ENCODE measurements at places on chromosomes 6 and 20. TPM values are rescaled to one million over a fixed set of nuclear protein-coding genes. Genes with fewer than 3 reads are reported as not detected.

DNA sequence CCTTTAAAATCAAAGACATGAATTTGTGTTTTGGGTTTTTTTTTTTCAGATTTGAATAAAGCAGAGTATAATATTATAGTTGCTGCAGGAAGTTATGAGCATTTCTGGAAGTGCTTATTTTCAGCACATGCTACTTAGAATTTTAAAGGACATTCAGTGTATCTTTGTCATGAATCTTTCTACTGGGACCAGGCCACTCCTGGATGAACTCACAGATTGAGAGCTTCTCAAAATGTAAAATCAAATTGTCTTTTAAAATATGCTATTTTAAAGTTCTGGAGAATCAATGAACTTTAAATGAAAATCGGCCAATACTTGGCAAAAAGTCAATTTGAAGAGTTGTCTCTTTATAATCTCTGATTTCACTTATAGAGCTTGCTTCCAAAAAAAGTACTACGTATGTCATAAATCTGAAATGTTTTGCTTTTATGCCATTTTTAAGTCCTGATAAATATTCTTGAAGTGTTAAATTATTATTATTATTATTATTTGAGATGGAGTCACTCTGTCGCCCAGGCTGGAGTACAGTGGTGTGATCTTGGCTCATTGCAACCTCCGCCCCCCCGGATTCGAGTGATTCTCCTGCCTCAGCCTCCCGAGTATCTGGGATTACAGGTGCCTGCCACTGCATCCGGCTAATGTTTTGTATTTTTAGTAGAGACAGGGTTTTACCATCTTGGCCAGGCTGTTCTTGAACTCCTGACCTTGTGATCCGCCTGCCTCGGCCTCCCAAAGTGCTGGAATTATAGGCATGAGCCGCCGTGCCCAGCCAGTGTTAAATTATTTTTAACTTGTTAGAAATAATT, 175.7 kb upstream of the AKAP12 start:
- H3K27ac ChIP-seq = no peak overlapping the region
- DNase-seq = no peak
- no peaks in the 10 kb centered on the region for H3K36me3 ChIP-seq
- H3K27me3 ChIP-seq = no peaks in the 10 kb centered on the region
- no peak overlapping the region for H3K4me3 ChIP-seq
- H3K4me1 ChIP-seq = peaks cover 10% of the 10 kb centered on the region

DNA sequence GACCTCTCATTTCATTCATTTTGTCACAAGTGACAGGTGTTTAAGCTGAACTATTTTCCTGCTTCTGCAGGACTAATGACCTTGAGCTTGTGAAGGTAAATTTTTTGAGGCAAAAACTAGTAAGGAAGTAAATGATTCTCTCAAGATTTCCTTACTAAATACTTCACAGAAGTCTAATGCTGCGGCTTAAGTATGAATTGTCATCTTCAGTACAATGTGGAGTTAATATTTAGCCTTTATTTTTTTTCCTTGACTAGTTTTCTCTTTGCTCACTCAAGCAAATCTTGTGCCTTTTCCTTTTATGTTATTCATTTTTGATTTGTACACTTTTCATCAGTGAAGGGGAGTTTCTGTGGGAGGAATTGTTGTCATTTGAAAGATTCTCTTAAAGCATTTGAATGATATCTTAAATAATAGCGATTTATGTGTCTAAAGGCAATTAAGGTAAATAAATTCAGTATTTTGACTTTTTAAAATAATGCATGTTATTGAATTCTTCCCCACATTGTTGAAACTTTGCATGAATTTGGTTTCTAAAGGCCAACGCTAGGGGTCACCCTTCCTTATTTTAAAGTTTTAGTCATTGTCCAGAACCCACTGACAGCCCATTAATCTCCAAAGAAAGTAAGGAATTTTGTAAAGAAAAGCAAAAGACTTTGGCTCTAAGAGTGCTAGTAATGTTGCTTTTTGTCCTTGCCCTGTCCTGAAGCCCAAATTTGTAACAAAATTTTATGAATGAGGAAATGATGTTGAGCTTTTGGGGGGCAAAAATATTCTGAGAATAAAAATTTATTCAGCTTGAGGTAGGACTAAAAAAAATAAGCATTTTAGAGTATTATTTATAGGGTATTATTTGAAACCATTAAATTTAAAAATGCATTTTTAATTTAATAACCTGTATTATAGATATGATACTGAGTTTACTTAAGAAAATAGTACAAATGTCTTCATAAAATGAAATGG, 157.4 kb upstream of the LAMA2 start:
- DNase-seq = no peak
- H3K4me1 ChIP-seq = no peaks in the 10 kb centered on the region
- H3K36me3 ChIP-seq = no peaks in the 10 kb centered on the region
- no peak overlapping the region for H3K4me3 ChIP-seq
- H3K27me3 ChIP-seq = no peaks in the 10 kb centered on the region

DNA sequence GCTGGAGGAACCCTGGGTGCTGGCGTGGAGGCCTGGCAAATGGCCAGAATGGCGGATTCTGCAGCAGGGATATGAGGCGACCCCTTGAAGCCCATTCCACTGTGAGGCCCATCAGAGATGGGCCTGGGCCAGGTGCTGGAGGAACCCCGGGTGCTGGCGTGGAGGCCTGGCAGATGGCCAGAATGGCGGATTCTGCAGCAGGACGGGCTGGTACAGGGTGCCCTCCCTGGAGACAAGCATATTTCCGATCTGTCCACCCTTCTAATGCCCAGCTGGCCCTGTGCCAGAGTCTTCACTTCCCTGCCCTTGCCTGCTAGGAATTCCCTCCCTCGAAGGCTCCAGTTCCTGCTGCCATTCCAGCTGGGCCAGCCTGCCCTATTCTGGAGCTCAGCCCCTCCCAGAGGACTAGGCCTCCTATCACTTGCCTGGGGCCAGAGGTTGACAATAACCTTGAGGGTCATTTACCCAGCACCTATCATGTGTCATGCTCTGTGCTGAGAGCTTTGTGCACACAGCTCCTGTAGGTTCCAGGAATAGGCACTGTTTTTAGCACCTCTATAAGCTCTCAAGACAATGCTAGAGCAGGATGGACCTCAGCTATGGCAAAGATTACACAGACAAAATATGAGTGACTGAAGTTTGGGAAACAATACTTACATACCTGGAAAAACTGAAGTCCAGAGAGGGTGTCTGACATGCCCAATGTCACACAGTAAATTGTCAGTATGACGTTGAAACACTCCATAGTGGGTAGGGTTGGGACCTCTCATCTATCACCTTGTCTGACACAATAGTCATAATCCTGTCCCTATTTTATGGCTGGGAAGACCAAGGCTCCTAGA, 21.4 kb downstream of the SUN5 start:
- no peaks in the 10 kb centered on the region for H3K27me3 ChIP-seq
- H3K27ac ChIP-seq = no peak overlapping the region
- no peak for DNase-seq
- H3K36me3 ChIP-seq = no peaks in the 10 kb centered on the region
- no peak overlapping the region for H3K4me3 ChIP-seq
- no peaks in the 10 kb centered on the region for H3K4me1 ChIP-seq

EMILIN3 gene
- total RNA-seq = not detected

DNA sequence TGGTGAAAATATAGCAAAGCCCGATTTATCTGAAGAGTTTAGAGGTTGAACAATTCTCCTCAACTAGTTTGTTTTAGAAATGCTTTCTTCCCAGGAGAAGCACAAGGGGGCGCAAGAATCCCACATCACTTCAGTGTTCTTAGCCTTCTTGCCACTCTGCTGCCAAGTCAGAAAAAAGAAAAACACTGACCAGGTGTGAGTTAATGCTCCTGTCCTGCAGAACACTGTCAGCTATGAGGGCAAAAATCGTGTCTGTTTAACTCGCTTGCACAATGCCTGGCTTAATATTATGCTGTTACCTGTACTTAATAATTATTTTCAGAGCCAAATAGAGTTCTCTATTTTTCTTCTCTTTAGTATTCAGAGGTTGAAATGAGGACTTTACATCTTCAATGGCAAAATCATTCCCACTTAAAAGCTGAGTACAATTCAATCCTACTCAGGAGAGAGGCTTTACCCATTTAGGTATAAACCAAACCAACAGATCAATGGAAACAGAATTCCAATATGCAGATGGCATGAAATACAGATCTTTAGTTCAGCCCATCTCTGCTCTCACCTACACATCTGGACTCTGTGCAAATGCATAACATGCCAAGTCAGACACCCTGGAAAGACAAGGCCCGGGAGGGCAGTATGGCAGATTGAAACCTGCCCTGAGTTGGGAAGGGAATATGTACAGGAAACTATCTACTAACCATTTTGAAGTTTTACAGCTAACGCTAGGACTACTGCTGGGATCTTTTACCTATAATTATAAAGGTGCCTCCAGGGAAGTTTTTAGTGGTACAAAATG, 71.4 kb upstream of the TULP1 start:
- H3K4me1 ChIP-seq = peaks cover 16% of the 10 kb centered on the region
- peaks cover 3% of the 10 kb centered on the region for H3K36me3 ChIP-seq
- DNase-seq = peak; percentile 69
- no peak overlapping the region for H3K27ac ChIP-seq

PSMA7 gene
- total RNA-seq = 56.5 TPM

DNA sequence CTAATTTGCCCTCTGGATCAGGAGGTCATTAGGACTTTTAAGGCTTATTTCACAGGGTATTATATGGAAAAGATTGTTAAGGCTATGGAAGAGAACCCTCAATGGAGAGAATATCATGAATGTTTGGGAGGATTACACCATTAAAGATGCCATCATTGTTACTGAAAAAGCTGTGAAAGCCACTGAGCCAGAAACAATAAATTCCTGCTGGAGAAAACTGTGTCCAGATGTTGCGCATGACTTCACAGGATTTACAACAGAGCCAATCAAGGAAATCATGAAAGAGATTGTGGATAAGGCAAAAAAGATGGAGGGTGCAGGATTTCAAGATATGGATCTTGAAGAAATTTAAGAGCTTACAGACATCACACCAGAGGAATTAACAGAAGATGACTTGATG, 798.3 kb upstream of the SLC35B3 start:
- H3K27ac ChIP-seq = no peak overlapping the region
- no peak overlapping the region for H3K4me3 ChIP-seq
- H3K4me1 ChIP-seq = no peaks in the 10 kb centered on the region
- DNase-seq = no peak
- H3K36me3 ChIP-seq = no peaks in the 10 kb centered on the region

DNA sequence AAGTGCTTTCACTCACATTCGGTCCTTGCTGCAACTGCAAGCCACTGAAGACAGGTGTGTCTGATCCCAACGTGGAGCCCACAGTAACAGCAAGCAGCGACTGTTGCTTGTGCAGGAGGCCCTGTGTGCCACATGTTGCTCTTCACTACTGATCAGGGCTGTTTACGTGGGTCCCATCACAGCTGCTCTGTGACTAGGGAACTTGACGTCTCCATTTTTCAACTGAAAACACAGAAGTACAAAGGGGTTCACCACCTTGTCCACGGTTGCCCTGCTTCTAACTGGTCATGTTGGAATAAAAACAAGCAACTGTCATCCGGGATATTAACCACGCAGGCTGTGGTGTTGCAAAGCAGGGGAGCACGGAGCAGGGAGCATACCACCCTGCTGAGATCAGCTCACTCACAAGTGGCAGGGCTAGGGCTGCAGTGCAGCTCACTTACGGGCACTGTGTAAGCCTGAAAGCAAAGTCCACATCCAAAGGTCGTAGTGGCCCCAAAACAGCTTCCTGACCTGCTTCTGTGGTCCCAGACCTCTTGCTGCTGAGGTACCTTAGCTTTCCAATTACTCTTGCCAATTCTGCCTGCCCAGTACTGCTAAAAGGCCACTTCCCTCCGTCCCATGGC, 105.8 kb upstream of the DUSP22 start:
- no peaks in the 10 kb centered on the region for H3K4me1 ChIP-seq
- no peaks in the 10 kb centered on the region for H3K36me3 ChIP-seq
- no peak overlapping the region for H3K4me3 ChIP-seq
- DNase-seq = no peak
- no peaks in the 10 kb centered on the region for H3K27me3 ChIP-seq

FLRT3 gene
- 11.0 TPM for total RNA-seq

DACT2 gene
- total RNA-seq = 0.87 TPM

DNA sequence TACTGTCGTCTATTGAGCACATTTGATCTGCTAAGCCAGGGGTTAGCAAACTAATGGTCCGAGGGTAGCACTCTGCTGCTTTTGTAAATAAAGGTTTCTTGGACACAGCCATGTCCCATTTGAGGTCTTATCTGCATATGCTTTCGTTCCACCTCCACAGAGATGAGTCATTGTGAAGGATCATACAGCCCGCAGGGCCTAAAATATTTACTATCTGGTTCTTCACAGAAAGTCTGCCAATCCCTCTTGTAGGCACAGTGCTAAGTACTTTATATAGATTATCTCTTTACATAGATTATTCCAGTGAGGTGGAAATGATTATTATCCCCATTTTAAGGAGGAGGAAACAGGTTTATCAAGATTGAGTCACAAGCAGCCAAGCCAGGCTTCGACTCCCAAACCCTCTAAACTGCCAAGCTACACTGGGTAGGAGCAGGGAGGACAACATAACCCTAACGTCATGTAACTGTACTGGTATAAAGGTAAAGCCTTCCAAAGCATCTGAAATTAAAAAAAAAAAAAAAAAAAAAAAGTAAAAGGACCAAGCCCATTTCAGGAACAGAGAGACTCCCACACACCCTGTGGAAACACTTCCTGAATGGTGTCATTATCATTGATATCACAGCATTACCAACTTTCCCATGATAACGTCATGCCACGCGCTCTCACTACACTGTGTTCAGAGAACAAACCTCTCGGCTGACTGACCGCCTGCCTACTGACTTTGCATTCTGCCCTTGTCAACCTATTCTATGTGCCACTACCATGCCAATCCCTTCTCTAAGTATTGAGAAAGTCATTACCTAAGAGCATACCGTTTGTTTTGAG, 101.0 kb downstream of the KIF16B start:
- peaks cover 4% of the 10 kb centered on the region for H3K4me1 ChIP-seq
- H3K4me3 ChIP-seq = no peak overlapping the region
- no peak for DNase-seq
- no peak overlapping the region for H3K27ac ChIP-seq
- no peaks in the 10 kb centered on the region for H3K27me3 ChIP-seq
- no peaks in the 10 kb centered on the region for H3K36me3 ChIP-seq

CFB gene
- total RNA-seq = 28.7 TPM

ABHD16B gene
- total RNA-seq = not detected

NKX2-2 gene
- total RNA-seq = 2.0 TPM

- H3K27me3 ChIP-seq = no peaks in the 10 kb centered on the region
- no peak overlapping the region for H3K27ac ChIP-seq
- H3K4me1 ChIP-seq = no peaks in the 10 kb centered on the region
Observed at GRCh38 chr6:97085772-97086171, 161.2 kb downstream of the KLHL32 start.

DNA sequence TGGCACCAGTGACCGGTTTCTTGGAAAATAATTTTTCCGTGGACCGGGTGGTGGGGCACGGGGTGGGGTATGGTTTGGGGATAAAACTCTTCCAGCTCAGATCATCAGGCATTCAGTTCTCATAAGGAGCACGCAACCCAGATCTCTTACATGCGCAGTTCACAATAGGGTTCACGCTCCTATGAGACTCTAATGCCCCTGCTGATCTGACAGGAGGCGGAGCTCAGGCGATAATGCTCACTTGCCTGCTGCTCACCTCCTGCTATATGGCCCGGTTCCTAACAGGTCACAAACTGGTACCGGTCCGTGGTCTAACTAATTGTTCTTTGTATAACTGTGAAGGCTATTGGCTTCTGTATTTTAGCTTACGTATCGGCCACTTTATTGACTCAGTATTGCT, 51.7 kb downstream of the VSTM2L start:
- no peaks in the 10 kb centered on the region for H3K27me3 ChIP-seq
- H3K36me3 ChIP-seq = no peaks in the 10 kb centered on the region
- no peak overlapping the region for H3K4me3 ChIP-seq
- DNase-seq = no peak
- no peak overlapping the region for H3K27ac ChIP-seq

GRCh38 chr6:132513831-132514545, 1.1 kb upstream of the STX7 start:
- peak overlapping the region; percentile 92 for H3K4me3 ChIP-seq
- DNase-seq = no peak
- H3K4me1 ChIP-seq = peaks cover 22% of the 10 kb centered on the region

CFAP206 gene
- total RNA-seq = not detected

Data from pancreas (tissue), 10 donors.